ENCODE measurements at places on chromosomes 6 and 20.

DNA sequence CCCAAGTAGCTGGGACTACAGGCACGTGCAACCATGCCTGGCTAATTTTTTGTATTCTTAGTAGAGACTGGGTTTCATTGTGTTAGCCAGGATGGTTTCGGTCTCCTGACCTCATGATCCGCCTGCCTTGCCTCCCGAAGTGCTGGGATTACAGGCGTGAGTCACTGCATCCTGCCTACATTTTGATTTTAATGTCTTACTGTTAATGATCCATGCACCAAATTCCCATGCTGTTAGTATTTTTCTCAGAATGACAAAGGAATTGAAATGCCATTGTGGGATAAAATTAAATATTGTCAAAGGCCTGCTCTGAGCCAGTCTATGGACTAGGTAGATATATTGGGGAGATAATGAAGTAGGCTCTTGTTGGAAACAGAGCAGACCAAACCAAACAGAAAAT is 28.2 kb downstream of the CBFA2T2 start:
- no peak for DNase-seq

DNA sequence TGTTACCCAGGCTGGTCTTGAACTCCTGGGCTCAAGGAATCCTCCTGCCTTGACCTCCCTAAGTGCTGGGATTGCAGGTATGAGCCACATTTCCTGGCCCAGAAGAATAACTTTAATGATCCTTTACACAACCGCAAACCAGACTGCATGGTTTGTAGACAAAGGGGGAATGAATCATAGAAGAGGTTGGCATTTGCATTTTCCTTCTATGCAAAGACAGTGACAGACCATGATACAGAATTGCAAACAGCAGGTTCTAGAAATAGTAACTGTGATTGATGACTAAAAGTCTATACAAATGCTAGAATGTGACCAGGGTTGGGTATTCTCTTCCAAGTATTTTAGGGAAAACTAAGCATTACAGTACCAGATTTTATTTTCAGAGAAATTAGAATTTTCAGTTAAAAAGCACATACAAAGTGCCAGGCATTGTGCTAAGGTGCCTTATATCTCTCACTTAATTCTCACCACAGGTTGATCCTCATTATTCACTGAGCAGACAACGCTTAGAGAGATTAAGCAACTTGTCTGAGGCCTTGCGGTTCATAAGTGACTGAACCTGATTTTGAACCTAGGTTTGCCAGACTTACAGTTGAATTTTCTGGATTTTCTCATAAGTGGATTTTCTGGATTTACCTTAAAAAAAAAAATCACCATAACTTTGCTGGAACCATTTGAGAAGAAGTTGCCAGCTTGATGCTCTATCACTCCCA is 146.6 kb downstream of the ZFAND3 start:
- no peak for DNase-seq

- no peak for DNase-seq
These were observed 122.9 kb downstream of the ZMYND8 start for GRCh38 chr20:47233333-47234188.

- no peak for DNase-seq
These were observed 45.0 kb downstream of the IYD start for GRCh38 chr6:150413781-150414281.

All from activated CD8-positive, alpha-beta memory T cell treated with anti-CD3 and anti-CD28 coated beads for 24 hours (primary cell).